ENCODE measurements at places on chromosomes 5 and 9.
A peak's percentile ranks its signal among the peaks of the same experiment; 100 is the strongest.

- DNase-seq: peak; percentile 41
These were observed 1.7 kb downstream of the FOXD1 start for GRCh38 chr5:73446631-73447529.

DNA sequence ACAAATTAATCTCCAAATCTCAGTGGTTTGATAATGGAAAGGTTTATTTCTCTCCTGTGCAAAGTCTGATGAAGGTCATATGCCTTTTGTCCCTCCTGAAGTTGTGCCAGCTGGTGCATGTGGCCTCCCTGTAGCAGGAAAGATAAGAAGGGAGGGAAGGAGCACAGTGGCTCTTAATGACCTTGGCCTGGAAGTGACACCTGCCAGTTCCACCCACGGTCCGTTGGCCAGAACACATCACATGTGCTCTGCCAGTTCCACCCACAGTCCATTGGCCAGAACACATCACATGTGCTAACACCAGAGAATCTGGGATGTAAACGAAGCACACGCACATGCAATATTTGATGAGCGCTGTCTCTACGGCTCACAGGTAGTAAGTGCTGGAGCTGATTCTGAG, 130.9 kb downstream of the DOCK2 start:
- no peak for DNase-seq

DNA sequence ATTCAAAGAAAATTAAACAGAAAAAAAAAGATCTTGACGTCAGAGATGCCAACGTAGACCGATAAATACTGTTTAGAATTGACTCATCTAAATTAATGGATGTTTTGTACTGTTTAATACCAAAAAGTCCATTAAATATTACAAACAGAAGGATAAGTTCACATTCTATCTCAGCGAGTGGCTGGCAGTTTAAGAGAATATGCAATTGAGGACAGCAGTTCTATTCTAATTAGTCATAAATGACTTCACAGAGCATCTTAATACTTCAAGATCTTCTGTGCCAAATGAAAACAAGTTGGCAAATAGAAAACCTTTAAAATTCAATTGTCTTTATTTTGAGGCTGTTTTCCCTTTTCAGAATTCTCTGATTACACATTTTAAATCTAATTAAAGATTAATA, 326.6 kb upstream of the NREP start:
- DNase-seq: no peak

DNA sequence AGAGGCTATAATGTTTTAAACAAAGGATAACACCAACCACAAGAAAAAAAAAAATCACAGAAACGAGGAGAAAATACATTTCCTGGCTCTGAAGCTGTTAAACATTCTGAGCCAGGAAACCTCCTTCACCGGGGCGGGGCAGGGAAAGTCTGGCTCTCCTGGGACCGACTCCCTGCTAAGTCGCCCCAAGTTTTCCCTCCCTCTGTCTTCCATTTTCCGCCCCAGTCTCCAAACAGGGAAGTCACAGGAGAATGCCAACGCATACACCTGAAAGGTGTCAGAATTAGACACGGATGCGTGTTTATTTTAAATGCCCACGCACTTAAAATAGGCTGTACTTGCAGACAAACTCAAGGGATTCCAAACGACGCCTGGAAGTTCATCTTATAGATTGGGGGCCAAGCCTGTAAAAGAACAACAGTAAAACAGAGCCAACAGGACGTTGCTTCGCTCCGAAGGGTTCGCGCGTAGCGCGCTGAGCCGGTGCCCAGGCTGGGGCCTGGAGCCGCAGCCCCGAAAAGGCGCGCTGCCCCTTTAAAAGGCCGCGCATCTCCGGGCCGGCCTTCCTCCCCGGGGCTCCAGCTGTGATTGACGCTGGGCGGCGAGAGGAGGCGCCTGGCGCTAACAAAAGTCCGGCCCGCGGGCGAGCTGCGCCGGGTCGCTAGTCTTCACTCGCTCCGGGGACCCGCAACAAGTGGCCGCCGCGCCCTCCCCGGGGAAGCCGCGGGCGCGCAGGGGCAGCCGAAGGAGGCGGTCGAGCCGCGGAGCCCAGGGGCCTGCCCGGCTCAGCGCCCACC, at the start of gene FBXL7:
TSS of gene FBXL7 (plus strand) at position 653 of the 797 bp plus-strand sequence.
- peak; percentile 88 for DNase-seq

DNA sequence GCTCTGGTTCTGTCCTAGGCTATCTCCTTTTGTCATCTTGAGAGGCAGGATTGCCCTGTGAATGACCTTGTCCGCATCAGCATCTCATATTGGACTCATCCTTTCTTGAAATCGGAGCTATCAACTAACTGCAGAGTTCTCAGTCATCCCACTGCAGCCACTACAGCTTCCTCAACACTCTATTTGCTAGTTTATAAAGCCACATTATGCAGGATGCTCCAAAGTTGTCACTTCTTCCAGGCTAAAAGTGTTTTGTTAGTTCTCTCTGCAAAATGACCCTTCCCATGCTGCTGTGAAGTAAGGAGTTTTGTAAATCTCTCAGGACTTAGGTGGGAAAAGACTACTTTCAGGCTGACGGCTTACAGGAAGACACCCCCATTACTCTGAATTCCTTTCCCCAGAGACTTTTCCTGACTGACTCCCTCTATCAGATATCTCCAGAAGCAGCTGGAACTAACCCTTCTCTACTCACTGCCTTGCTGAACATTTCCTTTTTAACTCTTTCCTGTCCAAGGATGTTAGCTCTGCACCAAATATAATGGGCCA, 257.6 kb downstream of the NFIB start:
- peak; percentile 80 for DNase-seq

GRCh38 chr5:130279386-130279785, 375.1 kb downstream of the CHSY3 start:
- no peak for DNase-seq

DNA sequence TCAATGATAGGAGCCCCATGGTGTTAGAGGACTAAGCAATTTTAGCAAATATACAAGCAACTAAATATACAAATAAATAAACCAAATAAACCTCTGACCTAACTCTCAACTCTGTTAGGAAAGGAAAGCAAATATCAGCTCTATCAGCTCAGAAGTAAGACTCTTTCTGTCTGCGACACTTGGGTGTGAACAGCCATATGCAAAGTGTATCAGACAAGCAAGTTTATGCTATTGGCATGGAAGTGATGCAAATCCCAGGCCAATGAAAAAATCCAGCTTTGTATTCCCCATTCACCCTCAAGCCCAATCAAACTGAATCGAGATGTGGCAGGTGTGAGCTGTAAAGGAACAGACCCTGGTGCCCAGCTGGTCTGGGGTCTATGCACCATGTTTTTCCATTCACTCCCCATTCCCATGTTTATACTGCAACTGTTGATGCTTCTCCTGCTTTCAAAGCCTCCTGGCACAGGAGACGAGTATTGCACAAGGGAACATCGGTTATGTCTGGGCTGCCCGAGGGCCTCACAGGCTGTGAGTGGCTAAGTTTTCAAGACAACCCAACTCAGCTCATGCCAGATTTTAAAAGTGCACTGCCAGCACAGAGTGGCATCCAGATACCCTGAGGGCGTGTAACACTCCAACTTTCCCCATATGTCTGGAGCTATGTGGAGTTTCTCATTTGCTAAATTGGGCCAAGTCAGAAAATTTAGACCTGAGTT, 73.1 kb downstream of the FEM1C start:
- no peak for DNase-seq

GRCh38 chr5:147431586-147431985, 78.3 kb downstream of the DPYSL3 start:
- peak; percentile 23 for DNase-seq

DNA sequence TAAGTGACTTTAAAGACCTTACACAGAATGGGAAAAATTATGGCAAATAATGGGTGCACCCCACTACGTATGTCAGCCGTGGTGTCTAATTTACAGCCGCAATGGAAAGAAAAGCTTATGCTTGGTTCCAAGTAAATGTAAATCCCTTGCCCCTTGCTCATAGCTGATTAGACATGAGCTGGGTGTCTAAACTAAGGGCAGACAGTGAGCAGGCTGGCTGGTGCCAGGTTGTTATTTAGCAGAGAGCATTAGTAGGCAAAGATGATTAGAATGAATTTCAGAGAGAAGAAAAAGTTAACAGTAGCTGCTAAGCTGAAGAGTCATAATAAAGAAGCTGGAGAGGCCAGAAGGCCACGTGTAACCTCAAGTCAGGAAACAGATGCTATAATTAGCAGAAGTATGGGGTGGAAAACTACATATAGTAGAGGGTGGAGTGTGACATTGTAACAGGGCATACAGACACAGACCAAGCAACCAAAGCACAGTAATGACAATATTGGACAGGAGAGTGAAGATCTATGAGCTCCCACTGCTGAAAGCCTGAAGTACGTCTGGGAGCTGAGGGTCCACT, 257.7 kb downstream of the MCTP1 start:
- no peak for DNase-seq

- no peak for DNase-seq
These were observed 323.4 kb downstream of the KDM4C start for GRCh38 chr9:7081065-7081600.

GRCh38 chr9:126953041-126953809, 38.6 kb downstream of the RALGPS1 start:
- no peak for DNase-seq

DNA sequence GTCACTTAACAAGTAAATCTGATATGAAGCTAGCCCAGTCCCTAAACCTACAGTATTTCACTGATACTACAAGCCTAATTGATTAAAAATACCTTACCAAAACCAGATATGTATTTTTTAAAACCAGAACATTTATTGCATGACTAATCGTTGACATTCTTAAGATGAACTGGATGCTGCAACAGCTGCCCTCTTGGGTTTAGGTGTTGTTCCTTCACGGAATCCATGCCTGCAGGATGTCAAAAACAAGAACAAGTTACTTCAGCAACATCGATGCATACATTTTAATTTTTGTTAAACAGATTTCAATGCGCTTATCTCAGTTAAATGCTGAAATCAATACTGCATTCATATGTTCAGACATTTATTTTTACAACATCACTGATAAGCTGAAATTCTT, 2.7 kb downstream of the RPL37 start:
- DNase-seq: no peak

DNA sequence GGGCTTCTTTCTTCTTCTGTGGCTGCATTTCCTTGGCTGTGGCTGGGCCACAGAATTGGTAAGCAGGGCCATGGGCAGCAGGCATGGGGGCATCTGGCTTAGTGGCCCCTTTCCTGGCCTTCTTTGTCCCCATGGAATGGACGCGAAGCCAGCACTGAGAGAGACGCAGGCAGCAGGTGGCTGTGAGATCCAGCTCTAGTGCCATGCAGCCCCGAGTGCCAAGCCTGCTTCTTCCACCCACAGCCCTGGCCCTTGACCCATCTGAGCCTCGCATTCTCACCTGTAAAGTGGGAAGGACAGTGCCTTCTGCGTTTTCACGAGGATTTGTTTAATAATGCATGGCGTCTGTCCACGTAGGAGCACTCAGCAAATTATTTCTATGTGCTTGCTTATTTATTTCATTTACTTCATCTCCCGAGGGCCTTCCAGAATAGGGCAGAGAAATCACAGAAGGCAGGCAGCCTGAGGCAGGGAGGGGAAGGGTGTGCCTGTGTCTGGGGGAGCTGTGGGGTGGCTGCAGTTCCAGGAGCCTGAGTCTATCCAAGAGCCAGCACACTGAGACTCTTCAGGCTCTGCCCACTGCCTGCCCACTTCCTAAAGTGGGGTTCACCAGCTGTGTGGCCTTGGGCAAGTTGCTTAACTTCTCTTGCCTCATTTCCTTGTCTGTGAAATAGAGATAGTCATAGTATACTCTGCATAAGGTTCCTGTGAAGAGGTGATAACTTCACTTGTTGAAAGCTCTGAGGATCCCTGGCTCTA, 55.2 kb downstream of the NTNG2 start:
- no peak for DNase-seq

- DNase-seq: no peak
These were observed 95.3 kb upstream of the RASGRF2 start for GRCh38 chr5:80864706-80865435.

DNA sequence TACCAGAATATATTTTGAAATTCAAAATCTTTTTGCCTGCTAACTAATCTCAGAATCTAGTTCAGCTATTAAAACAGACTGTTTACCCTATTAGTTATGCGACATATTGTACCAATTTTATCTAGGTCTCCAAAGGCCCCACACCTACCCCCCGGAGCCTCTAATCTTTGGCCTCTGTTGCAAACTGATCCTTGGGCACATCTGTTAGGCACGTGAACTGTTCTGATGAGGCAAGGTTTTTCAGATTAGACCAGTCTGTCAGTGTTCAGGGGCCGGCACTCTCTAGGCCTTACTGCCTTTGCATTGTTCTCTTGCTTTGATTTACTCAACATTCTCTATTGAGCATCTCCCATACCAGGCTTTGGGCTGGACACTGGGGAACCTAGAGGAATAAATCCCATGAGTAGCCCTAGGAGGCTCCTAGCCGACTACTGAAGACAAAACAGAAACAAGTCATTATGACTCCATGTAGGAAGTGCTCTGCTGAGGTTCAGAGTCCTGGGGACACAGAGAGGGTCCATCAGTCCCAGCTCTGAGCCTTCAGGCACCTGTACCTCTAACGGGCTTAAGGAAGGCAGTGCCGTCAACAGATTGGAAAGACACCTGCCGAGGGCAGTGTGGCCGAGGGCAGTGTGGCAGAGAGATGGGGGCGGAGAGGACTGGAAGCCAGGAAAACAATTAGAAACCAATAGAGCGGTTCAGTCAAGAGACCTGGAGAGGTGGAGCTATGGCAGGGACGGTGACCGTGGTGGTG, 245.1 kb downstream of the AOPEP start:
- DNase-seq: no peak

- no peak for DNase-seq
These were observed 63.6 kb downstream of the TMEM174 start for GRCh38 chr5:73236541-73237128.

GRCh38 chr9:6194934-6195333, 20.7 kb upstream of the IL33 start:
- DNase-seq: peak; percentile 14

- DNase-seq: no peak
These were observed 25.9 kb downstream of the SRP19 start for GRCh38 chr5:112886975-112887374.
